ENCODE measurements at places on chromosomes 5 and 9.
A peak's percentile ranks its signal among the peaks of the same experiment; 100 is the strongest.

DNA sequence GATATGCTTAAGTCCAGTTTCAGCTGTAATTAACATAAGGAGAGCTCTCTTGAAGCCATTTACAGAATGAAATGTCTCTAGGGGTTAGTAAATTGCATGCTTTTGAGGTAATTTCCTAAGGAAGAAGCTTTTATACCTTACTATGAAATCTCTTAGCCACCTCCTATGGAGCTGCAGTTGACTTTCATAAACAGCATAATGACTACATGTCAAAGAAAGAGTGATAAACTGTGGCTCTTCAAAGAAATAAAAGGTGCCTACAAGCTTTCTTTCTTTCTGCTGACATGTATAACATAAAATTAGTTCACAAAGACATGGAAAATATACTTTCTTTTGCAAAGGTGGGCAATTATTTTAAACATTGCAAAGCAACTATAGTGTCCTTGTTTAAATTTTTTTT is 90.8 kb downstream of the TMEM167A start:
- no peak for DNase-seq

DNA sequence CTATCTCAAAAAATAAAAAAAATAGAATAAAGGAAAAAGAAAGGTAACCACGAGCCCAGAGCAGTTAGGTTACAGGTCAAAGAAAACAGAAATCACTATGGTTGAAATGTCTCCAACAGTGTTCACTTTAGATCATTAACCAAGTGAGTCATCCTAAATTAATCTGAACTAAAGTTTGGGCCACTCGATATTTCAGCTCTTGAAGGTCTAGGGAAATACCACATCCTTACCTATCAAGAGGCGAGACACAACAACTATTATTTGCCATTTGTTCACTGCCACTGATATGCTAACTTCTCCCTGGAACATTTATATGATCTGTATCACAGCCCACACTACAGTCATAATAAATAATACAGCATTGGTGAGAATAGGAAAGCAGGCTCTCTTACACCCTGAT is 111.3 kb upstream of the NR5A1 start:
- DNase-seq, result no peak

GRCh38 chr5:74865256-74865803 is 857 bp downstream of the FAM169A start:
- peak; percentile 23 for DNase-seq

GRCh38 chr9:20355022-20355421 is 267.3 kb downstream of the MLLT3 start:
- peak; percentile 29 for DNase-seq

- DNase-seq, result no peak
Measured at GRCh38 chr5:67679184-67679841, 482.7 kb upstream of the CD180 start.

DNA sequence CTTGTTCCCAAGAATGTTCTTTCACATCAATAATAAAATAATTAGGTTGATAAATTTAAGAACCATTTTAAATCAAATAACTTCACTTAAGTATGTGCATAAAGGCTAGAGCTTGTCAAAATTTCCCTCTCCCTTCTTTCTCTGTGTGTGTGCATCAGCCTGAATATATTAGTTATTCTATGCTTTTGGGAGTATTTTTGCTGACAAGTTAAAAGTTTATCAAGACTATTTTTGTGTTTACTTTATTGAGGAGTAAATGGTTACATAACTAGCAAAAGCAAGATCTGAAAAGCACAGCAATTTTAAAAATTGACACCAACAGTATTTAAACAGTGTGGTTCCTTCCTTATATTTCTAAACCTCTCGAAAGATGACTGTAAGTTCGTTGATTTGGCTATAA is 261.7 kb downstream of the ISL1 start:
- DNase-seq, result no peak

- DNase-seq, result no peak
Measured at GRCh38 chr5:40374853-40375252, 304.9 kb upstream of the PTGER4 start.

- no peak for DNase-seq
Measured at GRCh38 chr9:2228641-2229040, 213.5 kb downstream of the SMARCA2 start.

DNA sequence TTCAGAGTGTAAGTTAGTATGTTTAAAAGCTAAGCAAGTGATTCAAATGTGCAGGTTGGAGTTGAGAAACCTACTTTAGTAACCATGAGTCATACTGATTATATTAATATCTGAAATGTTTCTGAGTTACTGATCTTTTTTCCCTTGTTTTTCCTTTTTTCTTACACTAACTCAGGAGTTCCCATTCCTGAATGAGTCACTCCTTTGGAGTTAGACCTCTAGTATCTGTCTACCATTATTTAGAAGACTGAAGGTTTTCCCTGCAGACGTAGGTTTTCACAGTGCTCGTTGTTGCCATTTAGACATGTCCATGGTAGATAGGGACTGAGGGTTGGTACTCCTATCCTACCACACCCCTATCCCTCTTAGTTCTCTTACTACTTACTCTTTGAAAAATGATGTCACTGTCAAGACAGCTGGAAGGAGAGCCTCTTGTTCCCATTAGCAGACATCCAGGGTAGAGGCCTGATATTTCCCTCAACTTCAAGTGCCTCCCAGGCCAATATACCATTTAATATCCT is 20.2 kb downstream of the OCLN start:
- peak; percentile 73 for DNase-seq

DNA sequence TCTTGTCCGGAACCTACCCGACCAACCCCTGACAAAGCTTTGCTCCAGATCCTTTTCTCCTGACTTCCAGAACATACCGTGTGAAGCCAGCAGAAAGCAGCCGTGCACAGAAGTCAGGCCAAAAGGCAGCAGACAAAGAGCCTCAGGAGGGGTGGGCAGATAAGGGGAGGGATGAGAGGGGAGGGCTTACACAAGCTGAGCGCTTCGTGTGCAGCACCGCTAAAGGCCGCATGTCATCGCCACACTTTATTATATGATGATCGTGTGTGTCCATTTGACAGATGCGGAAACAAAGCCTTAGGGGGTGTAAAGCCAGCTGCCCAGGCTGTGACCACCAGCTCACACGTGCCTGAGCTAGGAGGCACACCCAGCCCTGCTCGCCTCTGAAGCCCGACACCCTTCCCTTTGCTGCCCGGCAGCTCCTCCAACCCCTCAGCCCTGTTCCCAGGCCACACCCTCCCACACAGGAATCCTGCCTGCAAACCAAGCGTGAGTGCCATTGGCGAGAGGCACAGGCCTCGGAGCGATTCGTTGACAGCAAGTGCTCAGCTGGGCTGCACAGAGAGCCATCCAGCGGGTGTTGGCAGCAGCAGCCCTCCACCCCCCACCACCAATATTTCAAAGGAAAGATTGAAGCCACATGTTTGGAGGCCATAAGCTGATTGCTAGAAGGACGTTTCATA is 170.5 kb upstream of the SMIM23 start:
- DNase-seq, result no peak

GRCh38 chr9:96641514-96641913 is 13.6 kb downstream of the PRXL2C start:
- no peak for DNase-seq

GRCh38 chr9:19783500-19783899 is 5.3 kb downstream of the SLC24A2 start:
- no peak for DNase-seq

DNA sequence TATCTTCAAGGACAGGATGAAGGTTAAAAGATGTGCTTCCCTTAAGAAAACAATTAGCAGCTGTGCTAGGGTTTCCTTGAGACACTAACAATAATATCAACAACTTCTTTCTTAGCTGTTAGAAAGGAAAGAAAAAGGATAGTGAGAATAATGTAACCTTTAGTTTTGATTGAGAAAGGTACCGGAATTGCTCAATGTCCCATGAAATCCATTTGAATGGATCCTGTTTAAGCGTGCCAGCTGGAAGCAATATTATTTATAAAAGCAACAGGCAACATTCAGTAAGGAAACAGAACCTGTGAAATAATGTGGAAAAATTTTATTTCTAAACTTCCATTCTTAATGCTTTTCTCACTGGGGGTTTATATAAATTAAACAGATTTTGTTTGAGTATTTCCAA is 120.9 kb downstream of the CCDC192 start:
- DNase-seq, result no peak

- peak; percentile 4 for DNase-seq
Measured at GRCh38 chr9:78899006-78899405, 602.1 kb downstream of the PSAT1 start.

DNA sequence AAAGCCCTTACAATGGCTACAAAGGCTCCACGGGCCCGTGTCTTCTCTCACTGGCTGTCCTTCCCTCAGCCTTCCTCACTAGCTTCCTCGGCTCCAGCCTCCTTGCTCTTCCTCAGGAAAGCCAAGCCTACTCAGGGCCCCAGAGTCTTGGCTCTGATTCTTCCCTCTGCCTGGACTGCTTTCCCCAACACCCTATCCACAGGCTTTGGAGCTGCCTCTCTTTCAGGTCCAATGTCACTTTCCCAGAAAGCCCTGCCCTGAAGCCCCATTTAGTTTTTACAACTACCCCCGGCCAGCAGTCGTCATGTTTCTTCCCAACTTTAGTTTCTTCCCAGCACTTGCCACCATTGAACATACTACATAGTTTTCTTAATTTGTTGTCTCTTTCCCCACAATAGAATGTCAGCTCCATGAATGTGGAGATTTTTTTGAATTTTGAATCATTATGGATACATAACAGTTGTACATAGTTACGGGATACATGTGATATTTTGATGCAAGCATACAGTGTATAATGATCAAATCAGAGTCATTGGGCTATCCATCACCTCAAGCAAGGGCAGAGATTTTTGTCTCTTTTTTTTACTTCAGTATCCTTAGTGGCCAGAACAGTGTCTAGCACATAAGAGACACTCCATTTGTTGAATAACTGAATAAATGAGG is 17.5 kb upstream of the TOMM5 start:
- no peak for DNase-seq

GRCh38 chr5:121897341-121897740 is 45.7 kb downstream of the FTMT start:
- no peak for DNase-seq
